Esophagus squamous epithelium (tissue), 5 donors: ENCODE measurements at places on chromosomes 6 and 20. TPM values are rescaled to one million over a fixed set of nuclear protein-coding genes. Genes with fewer than 3 reads are reported as not detected.

GRCh38 chr6:50816947-50817645 lies 1.6 kb upstream of the TFAP2B start:
- H3K4me3 ChIP-seq = peak overlapping the region; percentile 23
- DNase-seq = no peak
- peaks cover 3% of the 10 kb centered on the region for H3K4me1 ChIP-seq
- no peak overlapping the region for H3K27ac ChIP-seq
- no peaks in the 10 kb centered on the region for H3K36me3 ChIP-seq
- H3K27me3 ChIP-seq = no peaks in the 10 kb centered on the region

GRCh38 chr20:45419188-45420091 lies 3.5 kb downstream of the PIGT start:
- H3K4me3 ChIP-seq = no peak overlapping the region
- H3K4me1 ChIP-seq = peaks cover 23% of the 10 kb centered on the region
- H3K36me3 ChIP-seq = peaks cover 38% of the 10 kb centered on the region
- H3K27me3 ChIP-seq = no peaks in the 10 kb centered on the region
- H3K27ac ChIP-seq = peak overlapping the region; percentile 90

DNA sequence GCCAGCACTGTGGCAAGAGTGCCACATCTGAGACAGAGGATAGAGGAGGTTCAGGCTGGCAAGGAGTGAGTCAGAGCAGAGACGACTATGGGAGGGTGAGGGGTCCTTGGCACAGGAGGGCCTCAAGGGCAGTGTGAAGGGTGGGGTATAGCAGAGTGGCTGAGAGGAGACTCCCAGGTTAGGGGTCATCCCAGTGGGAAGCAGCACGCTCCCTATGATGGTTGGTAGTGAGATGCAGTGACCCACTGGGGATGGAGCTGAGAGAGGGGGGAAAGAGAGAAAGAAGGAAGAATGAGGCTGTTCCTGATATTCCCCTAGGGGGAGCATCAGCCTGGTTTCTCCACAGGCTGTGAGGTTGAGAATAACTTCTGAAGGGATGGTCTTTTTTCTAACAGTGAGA lies 97.3 kb downstream of the INSM1 start:
- no peaks in the 10 kb centered on the region for H3K27me3 ChIP-seq
- no peaks in the 10 kb centered on the region for H3K4me1 ChIP-seq
- no peak for DNase-seq
- H3K4me3 ChIP-seq = no peak overlapping the region

DNA sequence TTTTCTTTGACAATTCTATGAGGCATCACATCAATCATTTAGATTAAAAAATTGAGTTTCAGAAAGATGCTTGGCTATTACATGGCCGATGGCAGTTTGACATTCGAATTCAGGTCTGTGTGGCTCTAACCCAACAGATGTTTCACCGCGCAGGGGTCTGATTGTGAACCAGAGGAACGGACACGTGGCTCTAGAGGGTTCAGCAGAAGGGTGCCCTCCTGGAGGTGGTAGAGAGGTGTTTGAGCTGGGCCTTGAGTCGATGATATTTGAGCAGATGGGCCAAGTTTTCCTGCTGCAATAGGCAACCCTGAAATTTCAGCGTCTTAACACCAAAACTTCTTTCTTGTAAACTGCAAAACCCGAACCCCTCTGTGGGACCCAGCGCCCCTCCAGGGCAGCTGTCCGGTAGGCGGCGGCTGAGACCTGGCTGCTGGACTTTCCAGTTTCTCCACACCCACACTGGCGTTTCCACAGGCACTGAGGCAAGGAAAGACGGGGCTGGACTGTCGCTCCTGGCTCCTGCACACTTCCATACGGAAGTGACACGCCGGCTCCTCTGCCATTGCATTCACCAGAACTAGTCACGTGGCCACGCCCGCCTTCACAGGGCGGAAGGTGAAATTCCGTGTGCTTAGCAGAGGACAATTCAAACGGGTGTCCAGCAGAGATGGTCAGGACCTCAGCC lies 11.3 kb upstream of the AFDN start:
- no peak for DNase-seq
- no peak overlapping the region for H3K4me3 ChIP-seq
- no peaks in the 10 kb centered on the region for H3K36me3 ChIP-seq
- no peaks in the 10 kb centered on the region for H3K27me3 ChIP-seq
- no peaks in the 10 kb centered on the region for H3K4me1 ChIP-seq

DNA sequence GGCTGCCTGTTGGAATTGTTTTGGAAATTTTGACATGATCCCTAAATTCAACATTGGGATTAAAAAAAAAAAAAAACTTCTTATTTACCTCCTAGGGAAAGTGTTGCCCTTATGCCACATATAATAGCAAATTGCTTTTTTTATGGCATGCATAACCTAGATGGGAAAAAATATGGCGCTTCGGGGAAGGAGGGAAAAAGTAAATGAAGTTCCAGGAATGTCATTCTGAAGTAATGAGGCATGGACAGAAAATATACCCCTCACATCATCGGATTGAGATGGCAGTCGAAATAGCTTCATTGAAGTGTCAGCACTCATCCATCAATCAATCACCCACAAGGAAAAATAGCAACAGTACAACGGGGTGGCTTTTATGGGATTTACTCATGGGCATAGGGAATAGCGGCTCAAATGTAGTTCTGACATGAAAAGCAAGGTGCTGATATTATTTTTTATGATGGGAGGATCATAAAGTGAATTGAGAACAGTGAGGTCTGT lies 104.8 kb downstream of the ZNF217 start:
- no peaks in the 10 kb centered on the region for H3K27me3 ChIP-seq
- no peak overlapping the region for H3K4me3 ChIP-seq
- H3K4me1 ChIP-seq = no peaks in the 10 kb centered on the region
- DNase-seq = no peak
- H3K36me3 ChIP-seq = no peaks in the 10 kb centered on the region

Gene RIN2
- 42.7 TPM for total RNA-seq

DNA sequence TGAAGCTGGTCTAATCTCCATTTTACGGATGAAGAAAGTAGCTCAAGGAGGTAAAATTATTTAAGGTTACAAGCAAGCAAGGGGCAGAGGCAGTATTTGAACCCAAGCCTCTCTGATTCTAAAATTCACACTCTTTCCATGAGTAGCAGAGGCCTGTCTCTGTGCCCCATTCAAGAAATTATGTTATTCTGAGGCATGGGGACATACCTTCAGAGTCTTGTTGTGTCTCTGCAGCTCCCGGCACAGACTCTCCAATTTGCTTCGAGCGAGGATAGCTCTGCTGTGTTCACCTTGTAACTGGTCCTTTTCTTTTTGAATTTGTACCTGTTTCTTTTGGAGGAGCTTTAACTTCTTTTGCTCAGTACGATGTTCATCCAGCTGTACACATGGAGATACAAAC lies 21.5 kb downstream of the TXLNB start:
- no peak overlapping the region for H3K4me3 ChIP-seq
- no peaks in the 10 kb centered on the region for H3K27me3 ChIP-seq
- no peaks in the 10 kb centered on the region for H3K36me3 ChIP-seq
- DNase-seq = no peak
- no peak overlapping the region for H3K27ac ChIP-seq

Gene SLC32A1
- total RNA-seq = not detected

DNA sequence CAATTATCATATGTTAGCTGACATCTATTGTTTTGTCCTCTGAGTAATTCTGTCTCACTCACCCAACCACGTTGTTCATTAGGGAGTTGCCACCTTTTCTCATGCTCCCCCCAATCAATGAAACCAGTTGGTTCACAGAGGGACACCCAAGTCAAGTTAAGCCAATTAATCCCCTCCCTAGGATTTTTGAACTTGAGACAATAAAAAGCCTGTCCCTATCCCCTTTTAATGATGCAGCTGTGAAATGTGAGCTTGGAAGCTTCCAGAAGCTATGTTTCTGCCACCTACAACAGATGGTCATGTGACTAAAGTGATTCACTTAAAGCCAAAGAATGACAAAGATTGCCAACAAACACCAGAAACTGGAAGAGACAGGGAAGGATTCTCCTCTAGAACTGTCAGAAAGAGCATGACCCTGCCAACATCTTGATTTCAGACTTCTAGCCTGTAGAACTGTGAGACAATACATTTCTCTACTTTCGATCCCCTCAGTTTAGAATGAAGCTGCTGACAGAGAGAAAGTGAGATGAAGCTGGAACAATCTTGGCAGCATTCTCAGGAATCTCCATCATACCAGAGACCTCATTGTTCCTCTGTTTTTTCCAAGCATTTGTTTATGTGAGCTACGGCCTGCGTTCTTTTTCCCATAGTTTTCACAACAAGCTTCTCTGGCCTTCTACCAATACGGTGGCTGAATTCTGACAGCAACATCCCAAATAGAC lies 57.8 kb upstream of the TPD52L1 start:
- peaks cover 3% of the 10 kb centered on the region for H3K4me1 ChIP-seq
- no peaks in the 10 kb centered on the region for H3K27me3 ChIP-seq
- H3K4me3 ChIP-seq = no peak overlapping the region
- peak overlapping the region; percentile 32 for H3K27ac ChIP-seq

DNA sequence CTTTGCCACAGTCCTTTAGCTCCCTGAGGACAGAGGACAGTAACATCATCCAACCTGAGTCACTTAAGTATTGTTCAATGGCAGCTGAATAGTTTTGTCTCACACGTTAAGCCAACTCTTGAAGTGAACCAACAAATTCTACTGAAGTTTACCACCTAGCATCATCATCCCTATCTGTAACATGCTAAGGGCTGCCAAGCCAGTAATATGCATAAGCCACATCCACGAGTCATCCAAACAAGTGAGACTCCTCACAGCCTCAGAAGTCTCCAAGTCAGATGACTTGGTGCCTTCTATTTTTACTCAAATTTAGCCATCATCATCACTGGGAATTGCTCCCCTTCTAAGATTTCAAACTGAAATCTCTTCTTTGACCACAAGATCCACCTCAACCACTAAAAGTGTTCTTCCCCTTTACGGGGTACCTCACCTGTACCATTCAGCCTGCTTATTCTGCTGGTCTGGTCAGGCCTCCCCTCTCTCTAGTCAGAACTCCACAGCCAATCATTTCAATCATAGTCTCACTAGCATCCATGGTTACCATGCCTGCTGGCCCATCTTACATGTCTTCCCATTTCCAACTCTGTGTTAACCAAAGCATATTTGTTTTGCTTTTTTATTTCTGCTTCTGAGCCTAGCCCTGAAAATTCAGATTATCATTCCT lies 73.7 kb downstream of the DTNBP1 start:
- peaks cover 2% of the 10 kb centered on the region for H3K4me1 ChIP-seq
- no peaks in the 10 kb centered on the region for H3K27me3 ChIP-seq
- DNase-seq = no peak
- no peak overlapping the region for H3K4me3 ChIP-seq

Gene MAP1LC3A
- 24.6 TPM for total RNA-seq

- DNase-seq = no peak
- peaks cover 8% of the 10 kb centered on the region for H3K4me1 ChIP-seq
- H3K36me3 ChIP-seq = no peaks in the 10 kb centered on the region
- H3K27me3 ChIP-seq = no peaks in the 10 kb centered on the region
- H3K27ac ChIP-seq = no peak overlapping the region
- no peak overlapping the region for H3K4me3 ChIP-seq
Measured at GRCh38 chr6:163346497-163346961, 68.0 kb upstream of the QKI start.

Gene TSPO2
- not detected for total RNA-seq

DNA sequence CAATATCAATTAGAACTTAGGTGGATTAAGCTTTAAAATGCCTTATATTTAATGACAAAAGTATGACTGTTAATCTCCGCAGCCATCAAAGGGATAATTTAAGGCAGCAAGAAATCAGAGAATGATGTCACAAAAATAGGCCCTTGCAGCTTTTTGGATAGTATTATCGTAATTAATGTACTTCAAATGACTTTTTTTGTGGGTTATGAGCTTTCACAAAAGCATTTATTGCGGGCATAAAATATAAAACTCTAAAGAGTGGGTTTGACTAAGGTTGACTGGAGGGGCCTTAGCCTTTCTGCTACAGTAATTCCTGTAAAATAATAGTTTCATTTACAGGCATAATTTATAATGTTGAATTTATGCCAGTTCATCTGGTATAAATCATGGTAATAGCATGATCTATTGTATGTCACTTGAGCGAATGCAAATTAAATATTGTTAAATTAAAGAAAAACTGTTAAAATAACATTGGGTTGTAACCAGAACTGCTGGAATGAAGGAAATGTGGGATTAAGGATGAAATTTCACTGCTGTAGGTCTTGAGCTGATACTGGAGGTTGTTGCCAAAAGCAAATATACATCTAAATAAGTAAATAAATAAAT lies 78.5 kb upstream of the ZFP64 start:
- H3K4me3 ChIP-seq = no peak overlapping the region
- H3K4me1 ChIP-seq = no peaks in the 10 kb centered on the region
- H3K36me3 ChIP-seq = no peaks in the 10 kb centered on the region
- no peaks in the 10 kb centered on the region for H3K27me3 ChIP-seq

GRCh38 chr6:162999575-163000285 lies 272.0 kb downstream of the PACRG start:
- peak overlapping the region; percentile 33 for H3K27ac ChIP-seq
- H3K4me3 ChIP-seq = no peak overlapping the region
- H3K4me1 ChIP-seq = peaks cover 29% of the 10 kb centered on the region
- no peak for DNase-seq
- no peaks in the 10 kb centered on the region for H3K27me3 ChIP-seq

DNA sequence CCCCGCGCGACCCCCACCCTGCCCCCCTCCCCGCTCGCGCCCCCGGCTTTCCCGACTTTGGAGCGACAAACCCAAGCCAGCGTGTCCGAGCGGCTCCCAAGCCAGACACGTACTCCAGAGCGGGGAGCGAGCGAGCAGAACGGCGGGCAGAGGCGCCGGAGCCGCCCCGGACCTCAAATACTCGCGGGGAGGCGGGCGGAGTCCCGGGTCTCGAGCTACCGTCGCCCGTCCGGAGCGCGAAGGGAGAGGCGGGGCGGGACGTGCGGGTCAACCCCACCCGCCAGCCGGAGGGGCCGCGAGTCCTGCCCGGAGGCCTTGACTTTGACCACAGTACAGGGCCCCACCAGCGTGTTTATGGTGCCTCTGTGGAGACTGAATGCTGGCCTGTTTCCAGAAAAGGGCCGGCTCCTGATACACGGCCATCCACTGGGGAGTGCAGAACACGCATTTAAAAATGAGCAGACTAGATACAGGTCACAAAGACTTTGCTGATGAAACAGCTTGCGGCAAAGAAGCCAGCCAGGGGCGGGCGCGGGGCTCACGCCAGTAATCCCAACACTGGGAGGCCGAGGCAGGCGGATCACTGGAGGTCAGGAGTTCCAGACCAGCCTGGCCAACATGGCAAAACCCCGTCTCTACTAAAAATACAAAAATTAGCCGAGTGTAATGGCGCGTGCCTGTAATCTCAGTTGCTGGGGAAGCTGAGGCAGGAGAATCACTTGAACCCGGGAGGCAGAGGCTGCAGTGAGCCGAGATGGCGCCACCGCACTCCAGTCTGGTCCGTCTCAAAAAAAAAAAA lies at the start of gene SERPINB6:
Gene SERPINB6, minus strand, starts transcription at position 148 of the 799 bp plus-strand sequence. CDS start 12,235 bp downstream, outside the sequence.
- peaks cover under 1% of the 10 kb centered on the region for H3K36me3 ChIP-seq
- H3K4me3 ChIP-seq = peak within 1 kb of the TSS; percentile 58
- peak within 1 kb of the TSS; percentile 90 for H3K27ac ChIP-seq
- DNase-seq = no peak
- H3K4me1 ChIP-seq = peaks cover 52% of the 10 kb centered on the region
